Hematopoietic multipotent progenitor cell (in vitro differentiated cells): ENCODE measurements at places on chromosomes 1 and 21.
A peak's percentile ranks its signal among the peaks of the same experiment; 100 is the strongest.

DNA sequence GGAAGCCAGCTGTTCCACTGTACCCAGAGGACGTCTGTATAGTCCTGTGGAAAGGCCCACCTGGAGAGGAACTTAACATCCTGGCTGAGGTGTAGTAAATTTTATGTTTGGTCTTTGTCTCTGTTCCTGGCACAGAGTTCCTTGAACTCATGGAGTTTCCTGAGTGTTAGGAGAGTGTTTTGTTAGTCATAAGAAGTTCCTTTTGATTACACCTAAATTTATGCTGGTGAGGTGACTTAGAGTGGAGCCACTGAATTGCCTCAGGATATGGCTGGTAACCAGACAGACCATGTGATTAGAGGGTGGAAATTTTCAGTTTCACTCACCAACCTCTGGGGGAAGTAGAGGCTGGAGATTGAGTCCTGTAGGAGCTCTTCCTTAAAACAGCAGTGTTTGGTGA, 57.9 kb downstream of the RASAL2 start:
- no peak for DNase-seq

- no peak for DNase-seq
Measured at GRCh38 chr1:31510304-31510703, 66.0 kb upstream of the TINAGL1 start.

DNA sequence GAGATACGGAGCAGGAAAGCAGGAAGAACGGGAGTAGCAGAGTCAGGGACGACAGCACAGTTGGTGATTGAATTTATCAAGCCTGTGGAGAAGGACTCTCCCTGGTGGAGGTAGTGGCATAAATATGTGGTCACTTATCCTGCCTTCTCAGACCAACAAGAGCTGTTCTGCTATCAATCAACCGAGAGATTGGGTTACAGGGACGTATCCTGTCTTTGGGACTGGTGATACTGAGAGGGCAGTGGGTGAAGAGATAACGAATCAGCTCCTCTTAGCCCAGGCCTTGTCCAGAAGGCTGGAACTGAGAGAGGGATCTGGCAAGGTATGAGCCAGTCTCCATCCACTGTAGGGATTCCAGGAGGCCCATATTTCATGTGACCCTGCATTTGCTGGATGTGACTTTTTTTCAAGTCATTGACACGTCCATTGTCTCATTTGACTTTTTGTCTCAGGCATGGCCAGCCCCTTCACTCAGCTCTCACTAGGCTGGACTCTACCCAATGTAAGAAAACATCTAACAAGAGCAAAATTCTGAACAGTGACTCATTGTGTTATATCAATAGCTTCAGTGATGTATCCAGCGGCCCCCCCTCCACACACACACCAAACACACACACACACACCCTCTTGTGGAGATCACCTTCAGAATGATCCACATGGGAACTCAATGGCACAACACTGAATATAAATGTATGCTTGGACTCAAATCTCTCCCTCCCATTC, 11.3 kb downstream of the C1orf116 start:
- DNase-seq = no peak

DNA sequence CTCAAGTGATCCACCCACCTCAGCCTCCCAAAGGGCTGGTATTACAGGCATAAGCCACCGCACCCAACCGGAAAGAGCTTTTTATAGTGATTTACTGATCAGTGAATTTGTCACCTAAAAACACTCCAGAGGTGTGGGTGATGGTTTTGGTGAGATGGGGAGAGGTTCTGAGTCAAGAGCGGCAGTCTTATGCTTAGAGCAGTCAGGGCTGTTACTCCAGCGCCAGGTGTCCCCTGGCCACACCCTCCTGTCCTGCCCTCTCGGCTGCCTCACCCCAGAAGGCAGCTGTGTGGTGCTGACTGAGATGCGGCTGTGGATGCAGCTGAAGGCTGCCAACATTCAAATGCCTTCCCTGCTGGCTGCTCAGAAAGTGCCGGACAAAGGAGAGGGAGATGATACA, 94.5 kb upstream of the LPGAT1 start:
- no peak for DNase-seq

- DNase-seq = peak; percentile 9
Measured at GRCh38 chr1:174743654-174744561, 255.8 kb upstream of the CACYBP start.

DNA sequence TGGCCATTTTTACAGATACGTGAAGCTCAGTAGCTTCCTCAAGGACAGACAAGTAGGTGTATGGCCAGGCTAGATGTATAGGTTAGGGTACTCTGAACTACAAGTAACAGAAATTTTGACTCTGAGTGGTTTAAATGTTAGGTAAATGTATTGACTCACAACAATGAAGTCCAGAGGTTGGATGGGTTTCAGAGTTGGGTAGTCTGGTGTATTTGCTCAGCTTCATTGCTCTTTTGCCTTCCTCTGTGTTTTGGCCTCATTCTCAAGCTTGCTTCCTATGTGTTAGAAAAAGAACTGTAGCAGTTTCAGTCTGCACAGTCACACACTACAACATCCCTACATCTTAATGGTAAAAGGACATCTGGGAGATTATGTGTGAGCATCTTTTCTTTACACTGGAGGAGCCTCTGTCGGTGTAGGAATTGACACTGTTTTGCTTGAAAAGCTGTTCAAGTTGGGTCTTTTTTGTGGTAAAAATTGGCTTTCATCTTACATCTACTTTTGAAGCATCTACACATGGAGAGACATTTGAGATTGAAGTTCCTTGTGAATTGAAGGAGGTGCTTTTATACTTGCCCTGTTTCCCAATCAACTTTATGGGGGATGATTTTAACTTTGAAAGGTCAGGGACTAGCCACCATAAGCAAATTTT, 64.4 kb downstream of the MAST2 start:
- no peak for DNase-seq

DNA sequence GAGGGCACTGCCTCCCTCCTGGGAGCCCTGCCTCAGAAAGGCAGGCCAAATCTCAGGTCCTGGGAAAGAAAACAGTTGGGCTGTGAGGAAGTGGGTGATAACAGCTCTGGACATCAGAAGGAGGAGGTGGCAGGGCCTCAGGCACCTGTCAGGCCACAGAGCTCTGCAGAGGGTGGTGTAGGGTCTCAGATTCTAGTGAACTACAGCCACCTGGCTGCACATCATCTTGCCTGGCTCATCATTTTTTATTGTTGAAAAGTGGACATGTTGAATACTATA, 15.3 kb upstream of the ZNF678 start:
- DNase-seq = no peak
